ENCODE measurements at places on chromosomes 4 and X. TPM values are rescaled to one million over a fixed set of nuclear protein-coding genes. Genes with fewer than 3 reads are reported as not detected.
A peak's percentile ranks its signal among the peaks of the same experiment; 100 is the strongest.

DNA sequence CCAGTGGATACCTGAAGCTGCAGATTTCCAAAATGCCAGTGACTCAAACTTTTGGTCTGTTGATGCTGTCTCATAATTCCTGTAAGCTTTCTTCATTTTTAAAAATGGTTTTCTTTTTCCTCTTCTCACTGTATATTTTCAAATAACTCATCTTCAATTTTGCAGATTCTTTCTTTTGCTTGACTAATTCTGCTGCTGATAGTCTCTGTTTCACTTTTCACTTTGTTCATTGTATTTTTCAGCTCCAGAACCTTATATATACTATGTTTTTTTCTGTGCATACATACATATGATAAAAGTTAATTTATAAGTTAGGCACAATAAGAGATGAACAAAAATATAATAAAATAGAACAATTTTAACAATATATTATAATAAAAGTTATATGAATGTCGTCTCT lies 237.7 kb upstream of the GPRIN3 start:
- H3K4me3 ChIP-seq, result no peak overlapping the region
- no peaks in the 10 kb centered on the region for H3K36me3 ChIP-seq
- no peak for DNase-seq
- H3K4me1 ChIP-seq, result peaks cover 4% of the 10 kb centered on the region

- no peaks in the 10 kb centered on the region for H3K4me1 ChIP-seq
- H3K36me3 ChIP-seq, result no peaks in the 10 kb centered on the region
- no peak overlapping the region for H3K4me3 ChIP-seq
- H3K27me3 ChIP-seq, result no peaks in the 10 kb centered on the region
- DNase-seq, result no peak
- no peak overlapping the region for H3K27ac ChIP-seq
Measured at GRCh38 chr4:11399461-11399971, 29.2 kb downstream of the HS3ST1 start.

DNA sequence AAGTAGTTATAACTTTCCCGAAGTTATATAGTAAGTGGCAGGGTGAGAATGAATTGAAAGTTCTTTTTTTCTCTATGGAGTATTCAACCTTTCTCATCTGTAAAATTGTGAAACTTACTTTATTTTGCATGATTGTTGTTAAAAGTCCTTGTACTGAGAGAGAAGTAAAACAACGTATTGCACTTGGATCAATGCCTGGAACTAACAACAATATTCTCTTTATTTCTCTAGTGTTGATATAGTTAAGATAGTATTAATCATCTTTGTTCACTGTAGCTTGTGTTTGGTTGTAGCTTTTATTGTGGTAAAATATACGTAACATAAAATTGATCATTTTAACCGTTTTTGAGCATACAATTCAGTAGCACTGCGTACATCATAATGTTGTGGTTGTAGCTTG lies 48.7 kb downstream of the STIM2 start:
- no peaks in the 10 kb centered on the region for H3K27me3 ChIP-seq
- peak; percentile 11 for DNase-seq
- H3K27ac ChIP-seq, result no peak overlapping the region
- no peaks in the 10 kb centered on the region for H3K36me3 ChIP-seq
- no peak overlapping the region for H3K4me3 ChIP-seq
- peaks cover 3% of the 10 kb centered on the region for H3K4me1 ChIP-seq

DNA sequence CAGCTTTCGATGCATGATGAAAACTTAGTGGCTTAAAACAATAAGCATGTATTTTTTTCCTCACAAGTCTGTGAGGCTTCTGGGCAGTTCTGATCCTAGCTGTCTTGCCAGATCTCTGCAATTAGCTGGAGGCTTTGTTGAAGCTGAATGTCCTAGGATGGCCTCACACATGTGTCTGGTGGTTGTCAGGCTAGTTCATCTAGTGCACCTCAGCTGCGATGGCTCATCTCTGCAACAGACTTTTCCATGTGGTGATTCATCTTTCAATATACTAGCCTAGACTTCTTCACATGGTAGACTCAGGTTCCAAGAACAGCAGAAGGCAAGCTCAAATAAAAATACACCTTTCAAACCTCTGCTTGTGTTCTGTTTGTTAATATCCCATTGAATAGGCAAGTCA lies 66.5 kb upstream of the IL1RAPL1 start:
- no peaks in the 10 kb centered on the region for H3K36me3 ChIP-seq
- no peak overlapping the region for H3K4me3 ChIP-seq
- no peaks in the 10 kb centered on the region for H3K4me1 ChIP-seq
- no peak overlapping the region for H3K27ac ChIP-seq

The GYPE gene
- 0.54 TPM for total RNA-seq

The MAGEB16 gene
- not detected for total RNA-seq

GRCh38 chrX:44042751-44043150 lies 69.6 kb upstream of the NDP start:
- H3K27ac ChIP-seq, result no peak overlapping the region
- H3K36me3 ChIP-seq, result no peaks in the 10 kb centered on the region

The PPP2R3B gene
- 11.1 TPM for total RNA-seq

GRCh38 chrX:36856849-36857248 lies 151.3 kb upstream of the FAM47C start:
- DNase-seq, result peak; percentile 2
- no peak overlapping the region for H3K27ac ChIP-seq
- H3K36me3 ChIP-seq, result no peaks in the 10 kb centered on the region
- no peaks in the 10 kb centered on the region for H3K4me1 ChIP-seq

- no peaks in the 10 kb centered on the region for H3K4me1 ChIP-seq
- no peak for DNase-seq
- no peak overlapping the region for H3K4me3 ChIP-seq
Measured at GRCh38 chr4:175277816-175278215, 359.7 kb downstream of the ADAM29 start.

The RGN gene
- 0.18 TPM for total RNA-seq

GRCh38 chr4:151409470-151410313 lies 716 bp downstream of the FHIP1A start:
- H3K4me3 ChIP-seq, result peak overlapping the region; percentile 29
- no peak for DNase-seq
- peaks cover 35% of the 10 kb centered on the region for H3K27me3 ChIP-seq
- H3K4me1 ChIP-seq, result peaks cover 3% of the 10 kb centered on the region
- H3K27ac ChIP-seq, result no peak overlapping the region
- H3K36me3 ChIP-seq, result no peaks in the 10 kb centered on the region

- DNase-seq, result no peak
- no peaks in the 10 kb centered on the region for H3K36me3 ChIP-seq
- no peak overlapping the region for H3K4me3 ChIP-seq
- H3K27ac ChIP-seq, result no peak overlapping the region
Measured at GRCh38 chrX:22278375-22278774, 5.7 kb downstream of the CBLL2 start.

The AKAP4 gene
- not detected for total RNA-seq

All from IMR-90 (cell line).